Central memory CD8-positive, alpha-beta T cell (primary cell): ENCODE measurements at places on chromosomes 2 and 18.

DNA sequence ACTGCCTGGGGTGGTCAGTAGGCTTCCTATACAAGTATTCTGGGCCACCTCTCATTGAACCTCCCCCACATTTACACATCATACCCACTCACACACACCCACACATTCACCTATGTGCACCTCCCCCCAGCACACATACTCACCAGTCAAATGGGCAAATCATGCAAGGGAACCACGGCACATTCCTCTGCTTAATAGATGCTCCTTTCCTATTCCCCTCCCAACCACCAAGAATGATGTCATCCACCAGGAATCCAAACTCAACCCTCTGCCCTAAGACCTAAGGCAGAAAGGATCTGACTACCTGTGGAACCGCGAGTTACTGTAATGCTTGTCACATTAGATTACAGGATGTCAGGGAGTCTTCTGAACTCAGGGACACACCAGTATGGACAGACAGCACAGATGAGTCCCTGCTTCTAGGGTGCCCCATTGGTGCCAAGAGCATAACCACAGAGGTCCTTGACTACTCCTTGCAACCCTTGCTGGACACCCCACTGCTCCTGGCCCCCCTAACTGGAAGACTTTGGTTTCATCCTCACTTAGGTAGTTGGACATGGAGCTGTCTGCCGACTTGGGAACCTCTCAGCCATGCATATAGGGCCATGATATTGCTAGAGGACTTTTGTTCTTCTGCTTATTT, 21.5 kb upstream of the CAB39 start:
- no peak for DNase-seq

DNA sequence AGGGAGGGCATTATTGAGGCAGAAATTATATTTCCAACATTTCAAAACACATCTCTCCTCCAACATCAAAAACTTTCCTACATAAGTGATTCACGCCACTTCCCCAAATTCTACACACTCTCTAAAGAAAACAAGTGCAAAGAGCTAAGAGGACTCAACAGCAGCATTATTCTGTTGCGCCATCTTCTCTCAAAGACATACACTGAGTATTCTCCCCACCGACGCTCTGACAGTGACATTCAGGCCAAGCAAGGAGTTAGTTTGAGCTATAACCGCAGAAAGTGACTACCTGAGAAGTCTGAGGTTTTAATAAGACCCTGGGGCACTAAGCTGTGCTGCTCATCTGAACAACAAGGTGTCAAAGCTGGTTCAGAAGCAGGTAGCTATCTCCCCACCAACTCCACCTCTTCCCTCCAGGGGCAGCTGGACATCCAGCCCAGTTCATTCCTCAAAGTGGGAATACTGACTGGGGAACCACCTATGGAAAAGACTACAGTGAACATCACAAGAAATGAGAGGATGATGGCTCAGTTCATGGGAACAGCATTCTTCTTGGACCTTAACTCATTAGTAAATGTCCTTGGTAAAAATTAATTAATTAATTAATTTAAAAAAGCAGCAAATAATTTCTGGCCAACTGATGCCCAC, 309.5 kb upstream of the CCDC68 start:
- DNase-seq: no peak

DNA sequence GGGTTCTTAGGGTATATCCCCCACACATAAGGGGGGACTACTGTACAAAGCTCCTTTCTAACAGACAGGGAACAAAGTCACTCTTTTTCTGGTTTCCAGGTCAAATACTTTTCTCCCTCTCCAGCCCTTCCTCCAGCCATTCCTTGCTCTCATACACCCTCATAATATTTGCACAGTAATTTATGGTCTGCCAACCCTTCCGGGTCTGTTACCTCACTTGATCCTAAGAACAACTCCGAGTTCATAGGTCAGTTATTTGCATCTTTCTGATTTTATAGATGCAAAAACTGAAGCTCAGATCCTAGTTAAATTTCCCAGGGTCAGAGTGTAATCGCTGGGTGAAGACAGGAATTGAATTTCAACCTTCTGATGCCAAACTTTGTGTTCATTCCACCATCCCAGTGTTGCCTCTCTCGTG, 14.8 kb upstream of the MATN3 start:
- no peak for DNase-seq

GRCh38 chr2:148021059-148021861, at the start of gene MBD5:
TSS of gene MBD5 (plus strand) at chr2:148021091.
- peak; percentile 47 for DNase-seq

DNA sequence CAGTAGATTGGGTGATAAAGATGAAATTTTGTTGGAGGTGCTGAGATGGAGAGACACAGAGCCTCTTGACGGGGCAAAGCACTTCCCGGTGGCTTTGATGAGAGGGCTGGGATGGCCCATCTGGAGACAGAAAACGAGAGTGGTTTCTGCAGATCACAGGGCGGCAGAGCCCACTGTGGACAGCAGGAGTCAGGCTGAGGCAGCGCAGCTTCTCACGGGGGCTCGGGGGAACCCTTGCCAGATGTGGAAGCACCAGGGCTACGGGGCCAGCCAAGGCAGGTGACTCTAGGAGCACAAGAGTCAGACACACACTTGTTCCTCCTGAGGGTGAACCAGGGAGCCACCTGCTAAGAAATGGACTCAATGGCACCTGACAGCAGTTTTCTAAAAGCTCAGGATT, 78.5 kb downstream of the TPO start:
- DNase-seq: no peak
